ENCODE measurements at places on chromosomes 5 and 9.

DNA sequence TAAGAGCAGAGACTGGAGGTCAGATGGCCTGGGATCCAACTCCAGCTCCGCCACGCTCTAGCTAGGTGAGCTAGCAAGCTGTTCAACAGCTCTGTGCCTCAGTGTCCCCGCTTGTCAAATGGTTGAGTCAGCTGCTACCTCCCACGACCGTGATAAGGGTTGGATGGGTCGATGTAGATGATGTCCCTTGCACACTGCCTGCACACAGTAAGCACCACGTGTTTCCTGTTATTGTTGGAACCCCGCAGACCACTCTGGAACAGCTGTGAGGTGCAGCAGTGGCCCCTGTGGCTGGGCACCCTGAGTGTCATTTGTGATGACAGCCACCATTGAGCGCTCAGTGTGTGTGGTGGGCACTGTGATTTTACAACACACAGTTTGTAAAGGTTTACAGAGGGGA, 54.0 kb upstream of the CTSL start:
- DNase-seq = no peak

- no peak for DNase-seq
Observed at GRCh38 chr9:131678499-131679111, 61.3 kb downstream of the RAPGEF1 start.

DNA sequence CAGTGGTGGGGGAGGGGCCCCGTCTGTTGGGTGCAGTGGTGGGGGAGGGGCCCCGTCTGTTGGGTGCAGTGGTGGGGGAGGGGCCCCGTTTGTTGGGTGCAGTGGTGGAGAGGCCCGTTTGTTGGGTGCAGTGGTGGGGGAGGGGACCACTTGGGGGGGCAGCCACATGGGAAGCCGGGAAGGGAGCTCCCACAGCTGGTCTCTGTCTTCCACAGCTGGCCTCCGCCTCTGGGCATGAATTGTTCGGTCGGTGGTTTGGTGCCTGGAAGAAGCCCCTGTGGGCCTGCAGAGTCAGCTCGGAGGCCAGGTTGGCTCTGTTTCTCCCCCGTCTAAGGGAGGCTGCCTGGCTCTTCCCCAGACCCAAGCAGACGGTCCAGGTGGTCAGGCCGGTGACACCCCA, 69.3 kb downstream of the COL5A1 start:
- DNase-seq = no peak

DNA sequence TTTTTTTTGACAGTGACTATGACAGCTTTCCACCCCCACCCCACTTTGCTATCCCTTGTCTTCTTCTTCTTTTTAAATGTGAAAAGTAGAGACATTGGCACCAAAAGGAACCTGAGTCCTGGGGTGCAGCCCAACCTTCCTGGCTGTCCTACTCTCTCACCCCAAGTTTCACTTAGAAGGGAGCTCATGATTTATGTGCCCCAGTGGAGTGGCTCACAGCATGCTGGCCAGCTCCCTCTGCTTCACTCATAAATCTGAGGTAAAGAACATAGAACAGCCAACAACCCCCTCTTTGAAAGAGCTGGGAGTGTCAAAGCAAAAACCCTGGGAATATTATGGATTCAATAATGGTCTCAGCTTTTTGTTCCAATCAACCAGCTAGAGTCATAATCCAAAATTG, 196.3 kb upstream of the DAPK1 start:
- no peak for DNase-seq

GRCh38 chr5:139108063-139108824, 89.9 kb downstream of the SIL1 start:
- no peak for DNase-seq

GRCh38 chr9:71858102-71858798, 52.7 kb downstream of the ABHD17B start:
- no peak for DNase-seq

- DNase-seq = no peak
Observed at GRCh38 chr9:2217540-2217939, 202.4 kb downstream of the SMARCA2 start.

DNA sequence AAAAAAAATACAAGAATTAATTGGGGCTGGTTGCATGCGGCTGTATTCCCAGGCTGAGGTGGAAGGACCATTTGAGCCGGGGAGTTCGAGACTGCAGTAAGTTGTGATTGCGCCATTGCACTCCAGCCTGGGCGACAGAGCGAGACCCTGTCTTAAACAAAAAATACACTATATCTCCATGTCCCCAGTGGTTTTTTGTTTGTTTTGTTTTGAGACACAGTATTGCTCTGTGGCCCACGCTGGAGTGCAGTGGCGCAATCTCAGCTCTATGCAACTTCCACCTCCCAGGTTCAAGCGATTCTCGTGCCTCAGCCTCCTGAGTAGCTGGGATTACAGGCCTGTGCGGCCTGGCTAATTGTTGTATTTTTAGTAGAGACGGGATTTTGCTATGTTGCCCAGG, 1.2 kb downstream of the COQ4 start:
- DNase-seq = no peak

- DNase-seq = no peak
Observed at GRCh38 chr5:149228618-149229297, 42.9 kb upstream of the AFAP1L1 start.

- no peak for DNase-seq
Observed at GRCh38 chr5:75412111-75412990, 75.3 kb downstream of the HMGCR start.

- DNase-seq = no peak
Observed at GRCh38 chr5:26791021-26791420, 247.4 kb downstream of the CDH9 start.

- no peak for DNase-seq
Observed at GRCh38 chr5:30524428-30524827, 669.1 kb upstream of the CDH6 start.

GRCh38 chr5:66952153-66952552, 244.4 kb downstream of the CD180 start:
- DNase-seq = no peak

- no peak for DNase-seq
Observed at GRCh38 chr5:98768960-98769209, 4.6 kb upstream of the RGMB start.

DNA sequence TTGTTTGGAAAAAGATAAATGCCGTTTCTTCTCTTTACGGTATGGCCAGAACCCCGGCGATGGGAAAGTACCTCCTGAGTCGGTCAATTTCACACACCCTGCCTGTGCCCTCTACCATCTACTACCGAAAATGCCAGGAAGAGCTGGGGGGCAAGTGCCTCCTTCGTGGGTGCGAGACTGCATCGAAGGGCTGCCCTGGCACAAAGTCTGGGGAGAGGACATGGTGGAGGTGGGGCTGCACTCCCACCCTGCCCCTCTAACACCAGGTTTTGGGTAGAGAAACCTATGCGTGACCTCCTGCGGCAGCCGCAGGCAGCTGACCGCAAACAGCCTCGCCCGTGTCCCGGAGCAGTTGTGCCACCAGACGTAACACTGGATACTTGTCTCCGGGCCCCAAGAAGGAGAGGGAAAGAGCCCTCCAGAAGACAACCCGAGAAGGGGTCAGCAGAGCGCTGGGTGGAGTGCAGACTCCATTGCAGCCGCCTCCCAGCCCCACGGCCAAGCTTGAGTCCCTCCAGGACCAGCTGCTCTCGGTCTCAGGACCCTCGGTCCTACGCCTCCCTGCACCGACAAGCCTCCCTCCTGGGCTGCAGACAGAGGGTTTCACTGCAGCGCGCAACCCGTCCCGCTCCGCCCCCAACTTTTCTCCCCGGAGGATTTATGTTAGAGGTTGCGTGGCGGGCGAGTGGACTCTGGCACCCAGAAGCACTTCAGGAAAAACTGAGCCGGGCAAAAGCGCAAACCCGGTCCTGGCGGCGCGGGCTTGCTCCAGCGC, 823 bp upstream of the PRDM6 start:
- DNase-seq = peak; percentile 66

DNA sequence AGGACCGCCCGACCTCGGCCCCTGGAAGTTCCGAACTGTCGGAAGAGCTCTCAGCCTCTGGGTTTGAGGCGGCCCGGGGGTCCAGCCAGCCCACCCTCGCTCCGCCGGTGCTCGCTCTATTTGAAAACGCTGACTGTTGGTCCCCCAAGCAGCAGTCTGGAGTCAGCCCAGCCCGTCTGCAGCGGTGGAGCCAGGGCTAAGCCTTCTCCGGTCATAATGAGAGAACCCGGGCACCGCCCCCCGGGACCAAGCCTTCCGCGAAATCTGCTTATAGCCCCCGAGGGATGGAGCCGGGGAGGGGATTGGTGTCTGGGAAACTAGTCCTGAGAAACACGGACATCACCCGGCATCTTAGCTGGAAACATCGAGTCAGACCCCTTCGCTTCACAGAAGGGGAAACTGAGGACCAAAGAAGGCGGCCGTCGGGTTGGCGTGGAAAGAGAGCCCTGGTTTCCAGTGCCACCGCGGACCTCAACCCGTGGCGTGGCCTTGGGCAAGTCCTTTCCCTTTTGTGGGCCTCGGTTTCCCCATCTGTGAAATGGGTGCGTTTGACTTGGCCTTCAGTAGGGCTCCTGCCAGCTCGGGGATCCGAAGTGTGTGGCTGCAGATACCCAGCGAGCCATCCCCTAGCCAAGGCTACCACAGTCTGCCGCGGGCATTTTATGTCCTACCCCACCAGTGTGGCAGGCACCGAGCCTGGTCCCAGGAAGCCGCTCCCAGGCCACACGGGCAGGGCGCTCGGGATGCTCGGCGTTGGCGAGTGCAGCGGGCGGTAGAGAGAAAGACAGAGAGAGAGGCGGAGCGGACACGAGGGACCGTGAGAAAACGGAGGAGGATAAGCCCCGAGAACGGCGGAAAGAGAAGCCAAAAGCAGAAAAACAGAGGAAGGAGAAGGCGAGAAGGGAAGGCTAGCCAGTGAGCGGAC, 857 bp downstream of the ADAM19 start:
- DNase-seq = peak; percentile 67

- DNase-seq = no peak
Observed at GRCh38 chr9:28927691-28928090, 1354.4 kb upstream of the C9orf72 start.

DNA sequence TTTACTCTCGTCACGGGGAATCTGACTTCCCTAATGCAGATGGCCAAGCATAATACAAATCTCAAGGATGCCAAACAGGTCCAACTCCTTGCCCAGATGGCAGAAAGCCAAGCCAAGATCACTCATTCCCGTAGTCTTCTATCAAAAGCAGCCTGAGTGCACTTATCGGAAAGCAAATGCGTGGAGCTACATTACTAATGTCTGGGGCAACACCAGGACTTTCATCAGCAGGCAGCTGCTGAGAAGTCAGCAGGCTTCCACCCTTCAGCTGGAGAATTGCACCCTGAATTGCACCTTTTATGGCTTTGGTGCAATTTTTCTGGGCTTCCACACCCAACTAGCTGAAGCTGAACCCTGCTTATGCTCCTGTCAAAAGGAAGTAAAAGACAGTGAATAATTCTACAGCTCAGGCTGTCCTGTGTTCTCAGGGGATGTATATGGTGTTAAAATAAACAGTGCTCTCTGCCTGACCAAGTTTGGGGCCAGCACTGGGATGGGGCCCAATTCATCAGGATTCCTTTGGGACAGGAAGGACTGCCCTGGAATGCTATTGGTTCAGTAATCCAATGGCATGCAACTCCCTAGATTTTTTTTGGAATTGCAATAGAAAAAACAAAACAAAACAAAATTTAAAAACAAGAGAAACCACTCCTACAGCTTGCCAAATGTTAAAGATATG, 92.6 kb downstream of the DPYSL3 start:
- no peak for DNase-seq

GRCh38 chr9:642014-642413, 199.5 kb upstream of the DMRT1 start:
- DNase-seq = no peak

DNA sequence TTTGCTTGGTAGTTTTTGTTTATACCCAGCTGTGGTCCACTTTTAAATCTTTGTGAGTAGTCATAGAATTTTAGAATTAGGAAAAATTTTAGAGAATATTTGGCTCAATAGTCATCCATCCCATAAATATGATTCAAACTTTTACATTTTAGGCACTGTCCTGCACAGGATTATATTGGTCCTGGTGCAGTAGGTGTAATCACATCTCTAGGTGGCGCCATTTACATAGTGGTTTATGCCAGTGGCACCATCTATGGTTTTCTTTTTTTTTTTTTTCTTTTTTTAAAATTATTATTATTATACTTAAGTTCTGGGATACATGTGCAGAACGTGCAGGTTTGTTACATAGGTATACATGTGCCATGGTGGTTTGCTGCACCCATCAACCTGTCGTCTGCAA, 260.7 kb upstream of the KCNN2 start:
- DNase-seq = no peak

DNA sequence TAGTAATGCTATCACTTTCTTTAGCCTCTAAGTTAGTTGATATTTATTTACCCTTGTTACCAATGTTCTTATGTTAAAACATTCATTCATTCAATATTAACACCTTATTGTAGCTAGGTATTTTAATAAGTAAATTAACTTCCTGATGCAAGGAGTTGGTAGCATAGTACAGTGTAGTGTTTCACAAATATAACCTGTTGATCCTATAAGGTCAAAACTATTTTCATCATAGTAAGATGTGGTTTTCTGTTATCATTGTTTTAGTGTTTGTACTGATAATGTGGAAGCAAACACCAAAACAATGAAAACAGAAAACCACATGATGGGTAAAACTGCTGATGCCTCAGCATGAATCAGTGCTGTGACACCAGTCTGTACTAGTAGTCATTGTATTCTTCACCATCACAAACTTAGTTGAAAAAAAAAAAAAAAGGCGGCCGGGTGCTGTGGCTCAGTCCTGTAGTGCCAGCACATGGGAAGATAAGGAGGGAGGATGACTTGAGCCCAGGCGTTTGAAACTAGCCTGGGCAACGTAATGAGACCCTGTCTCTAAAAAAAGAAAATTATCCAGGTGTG, 36.5 kb downstream of the ZCCHC7 start:
- DNase-seq = no peak

DNA sequence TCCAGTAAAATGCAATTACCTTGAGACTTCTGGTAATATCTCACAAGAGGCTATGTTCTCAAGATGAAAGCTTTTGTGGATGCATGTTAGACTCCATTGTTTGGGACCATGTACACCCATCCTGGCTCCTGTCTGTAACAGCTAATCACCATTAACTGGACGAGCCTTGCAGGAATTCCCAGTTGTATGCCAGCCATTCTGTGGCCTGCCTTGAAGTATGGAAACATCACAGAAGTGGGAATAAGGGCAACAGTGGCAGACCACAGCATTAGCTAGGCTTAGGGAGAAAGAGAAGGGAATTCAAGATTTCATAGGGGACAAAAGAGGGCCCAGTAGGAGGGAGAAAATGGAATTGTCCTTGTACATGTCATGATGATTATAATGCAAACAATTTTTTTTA, 79.0 kb downstream of the RORB start:
- no peak for DNase-seq
